ENCODE measurements at places on chromosomes 13 and 19. TPM values are rescaled to one million over a fixed set of nuclear protein-coding genes. Genes with fewer than 3 reads are reported as not detected.

The OR7C1 gene
- 0.18 TPM for total RNA-seq

- no peak for DNase-seq
- H3K4me3 ChIP-seq = no peak overlapping the region
- H3K4me1 ChIP-seq = no peaks in the 10 kb centered on the region
- peaks cover 46% of the 10 kb centered on the region for H3K27me3 ChIP-seq
These were observed 4.0 kb downstream of the NCAN start for GRCh38 chr19:19215792-19216191.

GRCh38 chr13:27080018-27080948, 91.3 kb downstream of the USP12 start:
- no peak for DNase-seq
- no peaks in the 10 kb centered on the region for H3K27me3 ChIP-seq
- no peak overlapping the region for H3K4me3 ChIP-seq
- peaks cover 7% of the 10 kb centered on the region for H3K36me3 ChIP-seq
- H3K4me1 ChIP-seq = peaks cover 25% of the 10 kb centered on the region

DNA sequence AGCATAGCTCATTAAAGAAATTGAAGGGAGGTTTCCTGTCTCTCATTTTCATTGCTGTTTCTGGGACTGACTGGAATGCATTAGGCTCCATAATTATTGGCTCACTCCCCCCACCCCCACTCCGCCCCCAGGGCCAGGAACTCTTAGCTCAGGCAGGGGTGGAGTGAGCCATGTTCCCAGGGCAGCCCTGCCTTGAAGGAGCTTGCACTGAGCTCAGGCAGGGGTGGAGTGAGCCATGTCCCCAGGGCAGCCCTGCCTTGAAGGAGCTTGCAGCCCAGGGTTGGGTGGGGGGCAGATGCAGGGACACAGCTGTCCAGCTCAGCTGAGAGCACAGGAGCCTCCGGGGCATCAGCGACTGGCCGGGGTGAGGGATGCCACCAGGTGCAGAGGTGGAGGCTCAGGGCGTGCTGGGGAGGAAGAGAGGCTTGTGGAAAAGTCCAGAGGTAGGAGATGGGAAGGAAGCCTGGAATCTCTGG, 39.1 kb upstream of the TFDP1 start:
- peaks cover 37% of the 10 kb centered on the region for H3K36me3 ChIP-seq
- H3K4me1 ChIP-seq = no peaks in the 10 kb centered on the region
- H3K27ac ChIP-seq = peak overlapping the region; percentile 37
- peak; percentile 45 for DNase-seq
- no peaks in the 10 kb centered on the region for H3K27me3 ChIP-seq

- no peaks in the 10 kb centered on the region for H3K36me3 ChIP-seq
- peaks cover 40% of the 10 kb centered on the region for H3K27me3 ChIP-seq
- peak within 1 kb of the TSS; percentile 32 for H3K4me3 ChIP-seq
These were observed at the start of gene B3GNT3 for GRCh38 chr19:17794731-17795494. TSS of gene B3GNT3 (plus strand) at chr19:17795138. CDS start at chr19:17807808, 12,670 bp downstream.

- no peak overlapping the region for H3K4me3 ChIP-seq
- peaks cover 22% of the 10 kb centered on the region for H3K27me3 ChIP-seq
- peaks cover 28% of the 10 kb centered on the region for H3K4me1 ChIP-seq
- H3K36me3 ChIP-seq = no peaks in the 10 kb centered on the region
- H3K27ac ChIP-seq = no peak overlapping the region
These were observed 76.4 kb upstream of the MCF2L start for GRCh38 chr13:112892426-112893206.

GRCh38 chr19:7515645-7516151, at the start of gene ZNF358:
TSS of gene ZNF358 (plus strand) at chr19:7516103. CDS start at chr19:7519243, 3,140 bp downstream.
- peak within 1 kb of the TSS; percentile 75 for H3K4me3 ChIP-seq
- H3K27ac ChIP-seq = peak within 1 kb of the TSS; percentile 86
- peaks cover 8% of the 10 kb centered on the region for H3K36me3 ChIP-seq
- H3K4me1 ChIP-seq = peaks cover 19% of the 10 kb centered on the region
- no peaks in the 10 kb centered on the region for H3K27me3 ChIP-seq

- no peak overlapping the region for H3K27ac ChIP-seq
- peaks cover 8% of the 10 kb centered on the region for H3K36me3 ChIP-seq
- H3K27me3 ChIP-seq = no peaks in the 10 kb centered on the region
- H3K4me1 ChIP-seq = peaks cover 23% of the 10 kb centered on the region
These were observed 2.6 kb downstream of the HMG20B start for GRCh38 chr19:3575260-3575741.

DNA sequence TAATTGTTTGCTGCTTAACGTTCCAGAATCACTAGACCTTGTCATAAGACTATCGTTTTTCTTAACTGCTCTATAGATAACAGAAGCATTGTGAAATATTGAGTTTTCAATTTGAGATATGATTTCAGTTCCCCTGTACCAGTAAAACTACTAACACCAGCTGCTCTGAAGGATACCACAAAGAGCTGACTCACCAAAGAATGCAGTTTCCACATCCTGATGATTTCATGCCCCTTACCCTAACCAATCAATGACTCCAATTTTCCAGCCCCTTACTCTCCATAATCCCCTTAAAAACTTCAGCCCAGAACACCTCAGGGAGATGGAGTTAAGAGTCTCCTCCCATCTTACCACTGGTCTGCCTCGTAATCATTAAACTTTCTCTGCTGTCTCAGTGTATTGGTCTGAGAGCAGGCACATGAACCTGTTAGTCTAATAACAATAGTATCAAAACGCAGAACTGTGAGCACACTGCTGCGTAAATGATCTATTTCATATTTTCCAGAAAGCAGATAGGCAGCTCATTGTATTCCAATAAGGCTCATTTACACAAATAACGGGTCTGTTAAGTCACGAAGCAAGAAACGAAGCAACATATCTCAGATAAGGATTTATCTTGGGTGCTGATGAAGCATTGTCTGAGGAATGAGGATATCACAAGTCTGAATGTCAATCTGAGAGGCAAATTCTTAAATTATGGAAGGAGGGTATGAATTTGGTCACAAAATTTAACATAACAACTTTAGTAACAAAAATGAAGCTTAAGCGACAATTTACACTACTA, 14.1 kb upstream of the CCNA1 start:
- no peak for DNase-seq
- no peaks in the 10 kb centered on the region for H3K27me3 ChIP-seq
- no peak overlapping the region for H3K27ac ChIP-seq
- no peak overlapping the region for H3K4me3 ChIP-seq
- H3K36me3 ChIP-seq = no peaks in the 10 kb centered on the region
- peaks cover 14% of the 10 kb centered on the region for H3K4me1 ChIP-seq

Measured in lower lobe of right lung (tissue), 2 donors.